ENCODE measurements at places on chromosomes 13 and 19.
A peak's percentile ranks its signal among the peaks of the same experiment; 100 is the strongest.

DNA sequence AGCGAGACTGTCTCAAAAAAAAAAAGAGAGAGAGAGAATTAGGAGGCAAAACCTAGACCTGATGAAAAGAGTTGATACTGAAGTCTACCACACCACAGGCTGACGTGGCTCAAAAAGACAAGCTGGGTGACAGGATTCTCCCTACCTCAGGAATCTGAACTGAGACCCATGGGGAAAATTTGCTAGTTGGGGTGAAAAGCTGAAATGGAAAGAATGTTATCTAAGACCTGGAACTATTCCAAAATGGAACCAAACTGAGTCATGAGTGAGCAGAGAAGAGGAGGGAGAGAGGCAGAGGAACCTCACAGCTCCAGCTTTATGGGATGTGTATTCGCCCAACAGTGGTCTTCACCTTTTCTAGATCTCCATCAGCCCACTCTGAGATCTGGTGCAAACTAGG, 11.7 kb downstream of the SMG9 start:
- peak; percentile 47 for DNase-seq

- DNase-seq, result no peak
Observed at GRCh38 chr13:50955798-50956197, 46.2 kb downstream of the RNASEH2B start.

DNA sequence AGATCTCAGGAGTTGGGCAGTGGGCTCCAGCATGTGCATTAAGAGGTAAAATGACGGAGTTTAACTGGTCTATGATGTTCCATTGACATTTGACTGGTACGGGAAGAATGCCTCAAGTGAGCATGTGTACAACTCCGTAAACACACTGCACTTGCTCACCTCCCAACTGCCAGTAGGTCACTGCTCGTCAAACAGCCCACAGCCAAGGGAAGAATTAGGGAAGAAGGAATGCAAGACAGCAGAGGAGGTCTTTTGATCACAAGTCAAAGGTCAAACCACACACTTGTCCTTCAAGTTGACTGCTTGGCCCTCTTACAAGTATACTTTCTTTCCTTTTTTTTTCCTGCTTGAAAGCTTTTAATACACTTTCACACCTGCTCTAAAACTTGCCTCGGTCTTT, 236.7 kb downstream of the B3GLCT start:
- DNase-seq, result no peak

- no peak for DNase-seq
Observed at GRCh38 chr13:78816154-78816553, 157.2 kb upstream of the OBI1 start.

DNA sequence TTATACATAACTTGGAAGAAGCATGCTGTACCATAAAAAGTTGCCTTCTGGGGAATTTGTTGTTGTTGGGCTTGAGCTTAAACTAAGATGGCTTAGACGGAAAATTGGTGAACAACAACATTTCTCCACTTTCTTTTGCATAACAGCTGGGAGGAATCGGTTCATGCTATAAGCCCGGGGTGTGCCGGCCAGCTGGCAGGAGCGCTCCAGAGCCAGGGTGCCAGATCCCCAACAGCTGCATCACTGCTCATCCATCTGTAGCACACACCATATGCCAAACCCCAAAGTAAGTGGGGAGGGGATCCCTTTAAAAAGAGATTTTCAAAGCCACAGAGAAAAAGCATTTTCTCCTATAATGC, 419.5 kb upstream of the ARGLU1 start:
- DNase-seq, result no peak
